Breast epithelium (tissue), 4 donors: ENCODE measurements at places on chromosomes 5 and 9. TPM values are rescaled to one million over a fixed set of nuclear protein-coding genes. Genes with fewer than 3 reads are reported as not detected.

DMRT3 gene
- 0.29 TPM for total RNA-seq

RNF224 gene
- total RNA-seq = not detected

TLE1 gene
- 41.1 TPM for total RNA-seq

- H3K4me3 ChIP-seq = no peak overlapping the region
- H3K36me3 ChIP-seq = no peaks in the 10 kb centered on the region
- H3K4me1 ChIP-seq = no peaks in the 10 kb centered on the region
- no peak overlapping the region for H3K27ac ChIP-seq
- no peaks in the 10 kb centered on the region for H3K27me3 ChIP-seq
- DNase-seq = no peak
Measured at GRCh38 chr5:169880012-169880663, 100.2 kb downstream of the INSYN2B start.

GRCh38 chr9:128150594-128151308, 1.5 kb downstream of the LCN2 start:
- no peaks in the 10 kb centered on the region for H3K36me3 ChIP-seq
- H3K4me1 ChIP-seq = peaks cover 20% of the 10 kb centered on the region
- peak overlapping the region; percentile 93 for H3K27ac ChIP-seq
- no peak overlapping the region for H3K4me3 ChIP-seq
- no peak for DNase-seq
- no peaks in the 10 kb centered on the region for H3K27me3 ChIP-seq

DNA sequence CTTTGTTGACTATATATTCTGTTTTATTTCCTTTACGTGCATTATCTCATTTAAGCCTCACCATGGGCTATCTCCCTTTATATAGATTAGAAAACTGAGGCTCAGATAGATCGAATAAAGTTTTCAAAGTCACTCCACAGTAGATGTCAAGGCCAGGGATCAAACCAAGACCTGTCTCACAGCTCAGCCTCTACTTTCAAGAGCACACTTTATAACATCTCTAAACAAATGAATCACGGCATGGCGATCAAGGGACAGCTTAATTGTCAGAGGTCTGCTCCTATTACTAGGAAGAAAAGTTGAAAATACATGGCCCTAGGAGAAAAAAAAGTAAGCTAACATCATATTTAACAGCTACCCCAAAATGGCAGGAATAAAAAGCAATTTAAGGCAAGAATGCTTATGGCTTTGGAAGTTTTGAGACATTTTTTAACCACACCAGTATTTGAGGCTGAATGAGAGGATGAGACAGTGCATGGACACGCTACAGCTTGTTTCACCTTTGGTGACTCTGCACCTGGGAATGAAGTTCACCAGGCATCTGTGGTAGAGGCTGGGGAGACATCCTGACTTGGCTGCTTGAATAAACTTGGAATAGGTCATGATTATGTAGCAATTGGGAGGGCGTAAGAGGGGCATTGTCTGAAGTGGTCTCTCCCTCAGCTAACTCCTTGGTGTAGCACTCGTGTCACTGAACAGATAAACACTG, 486.8 kb upstream of the WWC1 start:
- H3K4me1 ChIP-seq = no peaks in the 10 kb centered on the region
- H3K4me3 ChIP-seq = no peak overlapping the region
- no peak for DNase-seq
- no peaks in the 10 kb centered on the region for H3K36me3 ChIP-seq

GRCh38 chr9:134475011-134475790, 148.9 kb downstream of the RXRA start:
- no peaks in the 10 kb centered on the region for H3K36me3 ChIP-seq
- H3K27me3 ChIP-seq = no peaks in the 10 kb centered on the region
- peak overlapping the region; percentile 35 for H3K4me3 ChIP-seq
- H3K27ac ChIP-seq = peak overlapping the region; percentile 84
- DNase-seq = peak; percentile 54

GRCh38 chr9:108636013-108636412, 219.8 kb downstream of the ACTL7B start:
- H3K36me3 ChIP-seq = no peaks in the 10 kb centered on the region
- no peaks in the 10 kb centered on the region for H3K27me3 ChIP-seq
- no peak for DNase-seq
- no peak overlapping the region for H3K27ac ChIP-seq

- no peak overlapping the region for H3K27ac ChIP-seq
- H3K36me3 ChIP-seq = no peaks in the 10 kb centered on the region
- H3K4me1 ChIP-seq = no peaks in the 10 kb centered on the region
- H3K27me3 ChIP-seq = no peaks in the 10 kb centered on the region
- no peak overlapping the region for H3K4me3 ChIP-seq
Measured at GRCh38 chr5:19555876-19556275, 432.1 kb downstream of the CDH18 start.

GRCh38 chr5:157497875-157498611, 38.0 kb downstream of the NIPAL4 start:
- no peaks in the 10 kb centered on the region for H3K36me3 ChIP-seq
- no peaks in the 10 kb centered on the region for H3K27me3 ChIP-seq
- no peak overlapping the region for H3K27ac ChIP-seq
- H3K4me3 ChIP-seq = no peak overlapping the region
- no peaks in the 10 kb centered on the region for H3K4me1 ChIP-seq
- no peak for DNase-seq

GRCh38 chr9:104905153-104905901, 22.6 kb downstream of the ABCA1 start:
- H3K27ac ChIP-seq = peak overlapping the region; percentile 41
- no peaks in the 10 kb centered on the region for H3K36me3 ChIP-seq
- H3K4me3 ChIP-seq = no peak overlapping the region

DNA sequence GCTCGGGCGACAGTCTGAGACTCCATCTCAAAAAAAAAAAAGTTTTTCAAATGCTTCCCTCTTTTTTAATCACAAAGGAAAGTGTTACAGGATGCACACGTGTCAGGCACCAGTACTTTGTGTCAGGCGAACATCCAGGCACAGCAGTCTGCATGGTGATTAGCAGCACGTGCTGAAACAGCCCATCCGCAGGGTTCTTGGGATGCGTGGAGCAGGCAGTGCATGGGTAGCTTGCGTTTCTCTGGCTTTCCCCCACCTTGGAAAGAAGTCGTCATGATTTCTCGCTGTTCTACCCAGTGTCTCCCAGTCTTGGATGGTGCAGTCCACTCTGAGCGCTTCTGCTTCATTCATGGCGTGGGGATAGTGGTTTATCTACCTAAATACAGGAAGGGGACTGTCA, 35.4 kb downstream of the GPR107 start:
- H3K36me3 ChIP-seq = no peaks in the 10 kb centered on the region
- H3K4me1 ChIP-seq = no peaks in the 10 kb centered on the region
- no peaks in the 10 kb centered on the region for H3K27me3 ChIP-seq
